ENCODE measurements at places on chromosomes 4 and X. TPM values are rescaled to one million over a fixed set of nuclear protein-coding genes. Genes with fewer than 3 reads are reported as not detected.
A peak's percentile ranks its signal among the peaks of the same experiment; 100 is the strongest.

DNA sequence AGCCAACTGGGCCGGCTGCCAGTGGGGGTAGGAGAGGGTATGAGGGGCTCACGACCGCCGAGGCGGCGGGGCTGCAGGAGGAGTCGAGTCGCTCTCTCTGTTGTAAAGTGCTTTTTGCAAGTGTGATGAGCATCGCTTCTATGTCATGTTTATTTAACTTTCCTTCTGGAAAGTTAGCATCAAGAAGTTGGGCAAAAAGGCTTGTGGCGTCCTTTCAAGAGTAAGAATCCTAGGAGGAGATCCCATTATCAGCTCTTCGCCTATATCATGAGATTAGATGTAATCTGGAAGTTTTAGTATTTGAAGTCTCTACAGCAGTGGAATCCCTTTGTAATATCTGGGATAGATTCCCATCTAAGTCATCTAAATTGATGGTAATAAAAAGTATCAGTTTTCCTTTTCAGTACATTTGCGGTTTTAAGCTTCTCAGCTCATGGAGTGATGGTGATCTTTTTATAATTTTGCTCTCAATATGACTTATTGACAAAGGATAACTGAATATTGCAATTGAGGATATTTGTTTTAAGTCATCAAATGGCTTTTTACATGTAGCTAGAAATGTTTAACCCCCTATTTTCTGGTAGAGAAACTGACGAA lies 1.7 kb downstream of the GALNT7 start:
- peak overlapping the region; percentile 72 for H3K4me3 ChIP-seq
- no peaks in the 10 kb centered on the region for H3K36me3 ChIP-seq
- H3K27ac ChIP-seq: peak overlapping the region; percentile 96
- DNase-seq: no peak

GRCh38 chr4:67983333-67983732 lies 20.0 kb upstream of the TMPRSS11A start:
- H3K27ac ChIP-seq: no peak overlapping the region
- no peak for DNase-seq
- no peaks in the 10 kb centered on the region for H3K36me3 ChIP-seq
- no peaks in the 10 kb centered on the region for H3K27me3 ChIP-seq

DNA sequence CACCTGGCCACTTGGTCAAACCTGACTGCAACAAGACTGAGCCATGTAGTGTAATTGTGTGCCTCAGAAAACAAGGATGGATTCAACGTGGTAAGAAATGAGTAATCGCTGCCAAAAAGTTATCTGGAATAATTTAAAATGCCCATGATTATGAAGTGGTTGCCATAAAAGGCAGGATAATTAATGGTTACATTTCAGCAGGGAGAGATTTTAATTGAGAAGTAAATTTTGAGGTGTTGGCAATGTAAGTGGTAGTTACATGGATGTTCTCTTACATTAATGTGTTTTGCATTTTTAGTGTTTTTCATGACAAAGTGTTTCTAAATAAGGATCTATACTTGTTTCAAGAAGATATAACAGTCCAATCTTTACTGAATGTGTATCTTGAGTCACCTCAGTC lies 15.7 kb downstream of the HAUS3 start:
- H3K27me3 ChIP-seq: no peaks in the 10 kb centered on the region
- H3K36me3 ChIP-seq: no peaks in the 10 kb centered on the region
- DNase-seq: no peak
- no peaks in the 10 kb centered on the region for H3K4me1 ChIP-seq

DNA sequence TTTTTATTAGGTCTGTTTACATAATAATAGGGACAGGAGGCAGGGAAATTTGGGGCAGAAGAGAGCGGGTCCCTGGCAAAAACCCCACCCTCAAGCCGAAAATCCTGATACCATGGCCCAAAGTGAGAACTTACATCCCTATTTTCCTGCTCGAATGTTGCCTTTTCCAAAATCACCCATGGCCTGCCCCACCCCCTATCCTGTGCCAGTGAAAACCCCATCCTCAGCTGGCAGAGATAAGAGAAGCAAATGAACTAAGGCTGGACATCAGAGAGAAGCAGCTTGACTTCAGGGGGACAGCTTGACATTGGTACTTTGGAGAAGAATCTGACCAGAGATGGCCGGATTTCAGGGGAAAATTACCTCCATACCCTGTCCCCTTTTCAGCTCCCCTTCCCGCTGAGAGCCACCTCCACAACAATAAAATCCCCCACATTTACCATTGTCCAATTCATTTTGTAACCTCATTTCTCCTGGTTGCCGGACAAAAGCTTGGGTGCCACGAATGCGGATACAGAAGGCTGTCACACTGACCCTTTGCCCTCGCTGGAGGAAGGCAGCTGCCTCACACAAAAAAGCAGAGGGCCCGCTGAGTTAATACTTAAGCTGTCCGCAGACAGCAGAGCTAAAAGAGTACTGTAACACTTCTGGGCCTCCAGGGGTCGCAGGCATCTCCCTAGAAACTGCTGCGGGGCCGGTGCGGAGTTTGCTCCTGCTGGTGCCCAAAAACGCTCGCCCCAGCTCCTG lies 196.2 kb downstream of the SNCA start:
- no peaks in the 10 kb centered on the region for H3K36me3 ChIP-seq
- no peaks in the 10 kb centered on the region for H3K27me3 ChIP-seq

GRCh38 chr4:181677201-181677600 lies 566.0 kb upstream of the TENM3 start:
- DNase-seq: no peak
- H3K4me3 ChIP-seq: no peak overlapping the region
- H3K36me3 ChIP-seq: no peaks in the 10 kb centered on the region
- H3K27ac ChIP-seq: no peak overlapping the region

DNA sequence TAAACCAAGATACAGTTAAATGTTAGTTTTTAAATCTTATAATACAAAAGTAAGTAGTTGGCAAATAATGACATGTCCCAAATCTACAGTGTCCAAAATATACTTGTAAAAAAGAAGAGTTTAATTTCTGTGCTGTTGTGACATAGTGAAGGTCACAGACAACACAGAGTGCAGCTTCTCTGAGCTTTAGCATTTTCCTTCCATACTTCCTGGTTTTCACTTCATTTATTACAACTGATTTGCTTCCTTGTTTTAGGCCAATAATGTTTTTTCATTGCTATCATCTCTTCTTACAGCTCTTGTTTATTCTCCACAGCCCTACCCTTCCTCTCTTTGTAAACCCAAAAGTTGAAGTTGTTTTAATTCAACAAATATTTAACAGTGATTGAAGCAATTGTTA lies 132.4 kb upstream of the TET2 start:
- no peaks in the 10 kb centered on the region for H3K36me3 ChIP-seq
- H3K4me3 ChIP-seq: no peak overlapping the region
- no peaks in the 10 kb centered on the region for H3K4me1 ChIP-seq
- H3K27ac ChIP-seq: no peak overlapping the region

- H3K4me1 ChIP-seq: no peaks in the 10 kb centered on the region
- no peak overlapping the region for H3K4me3 ChIP-seq
- no peak for DNase-seq
- H3K27me3 ChIP-seq: peaks cover 9% of the 10 kb centered on the region
- no peaks in the 10 kb centered on the region for H3K36me3 ChIP-seq
Measured at GRCh38 chr4:41853973-41854372, 81.3 kb upstream of the TMEM33 start.

GRCh38 chr4:139242511-139243051 lies 37.4 kb downstream of the MGARP start:
- no peaks in the 10 kb centered on the region for H3K27me3 ChIP-seq
- H3K36me3 ChIP-seq: no peaks in the 10 kb centered on the region
- no peaks in the 10 kb centered on the region for H3K4me1 ChIP-seq
- DNase-seq: no peak
- H3K27ac ChIP-seq: no peak overlapping the region

DNA sequence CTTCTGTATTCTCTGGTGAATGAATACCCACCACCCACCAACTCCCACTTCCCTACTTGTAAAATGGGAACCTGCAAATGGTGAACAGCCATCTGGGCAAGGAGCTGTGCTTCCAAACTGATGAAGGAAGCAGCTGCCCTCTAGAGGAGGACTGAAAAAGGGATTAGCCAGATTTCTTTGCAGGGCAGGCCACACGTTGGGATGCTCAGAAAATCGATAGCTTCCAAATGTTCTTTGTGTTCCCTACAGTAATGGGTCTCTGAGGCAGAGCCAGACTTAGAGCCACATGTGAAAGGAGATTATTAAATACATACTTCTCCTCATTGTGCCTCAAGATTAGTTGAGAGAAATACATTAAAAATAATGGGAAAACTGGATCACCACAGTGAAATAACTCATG lies 39.3 kb upstream of the LPAR4 start:
- H3K27ac ChIP-seq: no peak overlapping the region
- no peak overlapping the region for H3K4me3 ChIP-seq
- DNase-seq: no peak
- peaks cover 9% of the 10 kb centered on the region for H3K27me3 ChIP-seq
- H3K36me3 ChIP-seq: no peaks in the 10 kb centered on the region

DNA sequence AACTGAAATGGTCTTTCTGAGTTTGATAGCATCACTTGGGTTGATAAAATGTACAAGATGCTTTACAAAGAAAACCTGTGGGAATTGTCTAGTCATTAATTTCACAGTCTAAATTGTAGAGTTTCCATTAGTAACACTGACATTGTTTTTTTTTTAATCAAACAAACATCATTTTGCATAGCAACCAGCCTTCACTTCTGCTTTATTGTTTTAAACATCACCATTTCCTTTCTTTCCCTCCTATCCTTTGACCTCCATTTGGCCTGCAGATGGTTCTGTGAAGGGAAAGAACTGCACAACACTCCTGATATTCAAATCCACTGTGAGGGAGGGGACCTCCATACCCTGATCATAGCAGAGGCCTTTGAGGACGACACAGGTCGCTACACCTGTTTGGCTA lies 171.1 kb downstream of the PALLD start:
- no peaks in the 10 kb centered on the region for H3K27me3 ChIP-seq
- no peaks in the 10 kb centered on the region for H3K4me1 ChIP-seq
- no peak overlapping the region for H3K4me3 ChIP-seq
- no peak for DNase-seq

DNA sequence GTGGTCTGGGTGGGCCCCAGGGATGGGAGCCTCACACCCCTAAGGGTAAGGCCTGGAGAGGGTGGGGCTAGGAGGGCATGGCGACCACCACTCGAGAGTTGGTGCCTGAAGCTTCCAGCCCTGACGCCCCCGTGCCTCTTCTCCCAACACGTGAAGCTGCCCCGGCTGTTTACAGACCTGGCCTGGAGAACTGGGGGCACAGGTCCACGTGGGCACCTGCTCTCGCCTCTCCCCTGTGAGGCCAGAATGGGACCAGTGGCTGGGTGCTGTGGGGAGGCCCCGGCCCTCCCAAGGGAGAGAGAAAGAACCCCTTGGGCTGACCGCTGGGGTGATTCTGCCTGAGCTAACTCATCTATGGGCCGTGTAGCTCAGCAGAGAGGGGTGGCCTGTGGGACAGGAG lies 15.5 kb downstream of the NAT8L start:
- no peak overlapping the region for H3K4me3 ChIP-seq
- no peaks in the 10 kb centered on the region for H3K36me3 ChIP-seq
- H3K4me1 ChIP-seq: no peaks in the 10 kb centered on the region
- no peak for DNase-seq
- H3K27me3 ChIP-seq: no peaks in the 10 kb centered on the region
- no peak overlapping the region for H3K27ac ChIP-seq

GRCh38 chr4:52317361-52317879 lies 266.3 kb downstream of the SPATA18 start:
- no peak overlapping the region for H3K4me3 ChIP-seq
- H3K4me1 ChIP-seq: no peaks in the 10 kb centered on the region
- DNase-seq: no peak
- H3K27ac ChIP-seq: no peak overlapping the region

DNA sequence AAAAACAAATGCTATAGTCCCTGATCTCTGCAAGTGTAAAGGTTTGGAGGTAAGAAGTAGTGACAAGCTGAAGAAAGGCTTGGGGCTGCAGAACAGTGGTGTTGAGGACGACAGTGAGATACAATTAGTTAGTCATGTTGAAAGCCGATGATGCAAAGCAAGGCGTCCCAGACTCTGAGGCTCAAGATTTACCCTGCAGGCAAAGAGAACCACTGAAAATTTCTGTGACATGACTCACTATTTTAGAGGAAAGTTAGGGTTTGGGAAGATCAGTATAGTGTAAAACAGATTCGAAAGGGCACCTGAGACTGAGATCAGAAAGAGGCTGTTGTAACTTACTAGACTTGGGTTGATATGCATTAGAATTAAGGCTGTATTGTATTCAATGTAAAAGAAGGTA lies 281.3 kb upstream of the FTHL17 start:
- H3K27me3 ChIP-seq: no peaks in the 10 kb centered on the region
- DNase-seq: no peak
- no peak overlapping the region for H3K4me3 ChIP-seq

- no peak for DNase-seq
- no peaks in the 10 kb centered on the region for H3K36me3 ChIP-seq
- no peak overlapping the region for H3K4me3 ChIP-seq
- no peak overlapping the region for H3K27ac ChIP-seq
- no peaks in the 10 kb centered on the region for H3K4me1 ChIP-seq
- H3K27me3 ChIP-seq: peaks cover 3% of the 10 kb centered on the region
Measured at GRCh38 chrX:38654302-38654701, 93.0 kb downstream of the TSPAN7 start.

DNA sequence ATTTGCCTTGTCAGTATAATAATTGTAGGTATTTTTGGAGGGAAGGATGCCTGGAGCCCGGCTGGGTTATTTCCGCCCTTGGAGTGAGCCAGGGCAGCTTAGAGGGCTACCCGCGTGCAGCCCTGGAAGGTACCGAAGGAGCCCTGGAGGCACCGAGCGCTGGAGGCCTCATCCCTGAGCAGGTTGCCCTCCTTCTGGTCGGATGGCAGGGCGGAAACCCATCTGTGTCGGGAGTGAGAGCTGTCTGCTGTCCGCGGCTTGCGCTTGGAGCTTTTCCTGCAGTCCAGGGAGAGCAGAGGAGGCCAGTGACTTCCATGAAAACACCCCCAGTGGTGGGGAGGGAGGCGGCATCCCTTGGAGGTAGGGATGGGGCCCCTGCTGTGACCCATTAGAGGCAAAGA lies 122.1 kb downstream of the TBL1X start:
- H3K4me1 ChIP-seq: no peaks in the 10 kb centered on the region
- no peak overlapping the region for H3K27ac ChIP-seq
- H3K27me3 ChIP-seq: no peaks in the 10 kb centered on the region

RASL11B gene
- 8.1 TPM for total RNA-seq

SORBS2 gene
- total RNA-seq: 64.0 TPM

TCEAL5 gene
- total RNA-seq: not detected

GPR82 gene
- 0.30 TPM for total RNA-seq

MEPE gene
- not detected for total RNA-seq
